ENCODE measurements at places on chromosomes 11 and 22.

- no peak for DNase-seq
These were observed 409.5 kb upstream of the SYN3 start for GRCh38 chr22:33467620-33468095.

- DNase-seq, result no peak
These were observed 20.8 kb downstream of the WNT11 start for GRCh38 chr11:76185511-76185910.

DNA sequence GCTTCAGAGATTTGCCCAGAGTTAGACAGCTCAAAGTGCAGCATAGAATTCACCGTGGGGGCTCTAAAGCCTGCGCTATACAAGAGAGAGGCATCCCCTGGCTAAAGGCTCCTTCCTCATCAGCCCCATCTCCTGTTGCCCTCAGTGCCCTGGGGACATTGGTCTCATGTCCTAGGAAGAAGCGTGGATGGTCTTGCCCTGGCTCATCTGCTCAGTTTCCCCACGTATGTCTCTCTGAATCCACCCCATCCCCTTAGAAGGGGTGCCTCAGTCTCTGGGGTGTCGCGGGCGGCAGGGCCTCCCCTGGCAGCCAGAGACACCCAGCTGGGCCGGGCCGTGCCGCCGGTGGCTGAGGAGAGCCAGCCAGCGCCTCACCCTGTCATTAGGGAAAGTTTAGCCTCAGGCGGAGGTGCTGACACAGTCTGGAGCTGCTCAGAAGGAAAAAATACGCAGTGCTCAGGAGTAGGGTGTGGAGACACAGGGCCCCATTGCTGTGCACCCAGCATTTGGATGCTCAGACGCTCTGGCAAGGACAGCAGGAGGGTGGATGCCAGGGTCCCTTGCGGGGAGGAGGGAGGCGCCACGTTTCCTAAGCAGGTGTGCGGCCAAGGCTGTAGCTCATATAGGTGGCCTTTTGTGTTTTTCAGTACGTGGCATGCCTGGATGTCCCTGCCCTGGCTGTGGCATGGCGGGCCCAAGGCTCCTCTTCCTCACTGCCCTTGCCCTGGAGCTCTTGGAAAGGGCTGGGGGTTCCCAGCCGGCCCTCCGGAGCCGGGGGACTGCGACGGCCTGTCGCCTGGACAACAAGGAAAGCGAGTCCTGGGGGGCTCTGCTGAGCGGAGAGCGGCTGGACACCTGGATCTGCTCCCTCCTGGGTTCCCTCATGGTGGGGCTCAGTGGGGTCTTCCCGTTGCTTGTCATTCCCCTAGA lies 1.3 kb downstream of the SLC39A13 start:
- DNase-seq, result no peak

GRCh38 chr22:44247346-44247745 lies 65.4 kb downstream of the SHISAL1 start:
- DNase-seq, result no peak

- peak; percentile 59 for DNase-seq
These were observed 50.4 kb downstream of the FAM83F start for GRCh38 chr22:40044870-40045834.

DNA sequence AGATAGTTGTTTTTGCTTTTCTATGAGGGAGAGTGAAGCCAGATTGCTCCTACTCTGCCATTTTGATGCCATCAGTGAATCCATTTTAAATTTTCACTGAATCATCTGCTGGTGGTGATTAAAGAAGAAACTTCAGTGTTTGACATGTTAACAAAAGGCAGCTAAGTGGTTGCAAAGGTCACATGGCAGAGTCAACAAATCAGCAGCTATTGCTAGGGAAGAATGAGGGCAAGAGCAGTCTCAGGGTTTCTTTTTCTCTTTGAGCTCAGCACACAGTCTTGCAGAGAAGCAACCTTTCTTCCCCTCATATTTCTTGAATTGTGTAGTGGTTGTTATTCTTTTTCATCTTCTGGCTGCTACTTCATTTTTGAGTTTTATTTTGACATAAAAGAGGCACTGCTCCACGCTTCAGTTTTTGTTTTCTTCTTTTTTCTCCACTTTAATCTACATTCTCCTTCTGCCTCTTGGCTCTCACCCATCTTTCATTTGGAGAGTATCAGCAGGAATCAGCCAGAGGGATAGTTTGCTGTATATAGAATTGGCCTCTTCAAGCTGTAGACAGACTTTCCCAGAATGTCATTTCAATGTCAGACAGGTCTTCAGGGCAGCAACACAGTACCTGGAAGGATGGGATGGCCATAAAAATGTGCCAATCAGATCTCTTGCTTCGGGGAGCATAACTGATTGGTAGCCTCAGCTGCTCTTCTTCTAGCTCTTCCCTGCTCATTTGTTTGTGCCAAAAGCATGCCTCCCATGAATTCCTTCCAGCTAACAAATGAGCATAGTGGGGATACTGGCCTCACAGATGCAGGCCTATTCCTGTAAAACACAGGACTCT lies 153.9 kb downstream of the TRPC6 start:
- no peak for DNase-seq

Data from left hindlimb (tissue), 1 donor.